ENCODE measurements at places on chromosomes 2 and 18.

- DNase-seq: no peak
Observed at GRCh38 chr2:172065111-172065510, 20.2 kb upstream of the DLX1 start.

- DNase-seq: no peak
Observed at GRCh38 chr2:114068438-114068837, 178.5 kb downstream of the ACTR3 start.

GRCh38 chr2:216773072-216773471 lies 77.7 kb upstream of the IGFBP5 start:
- peak; percentile 46 for DNase-seq

- DNase-seq: no peak
Observed at GRCh38 chr2:241351640-241352031, 4.4 kb upstream of the FARP2 start.

- peak; percentile 2 for DNase-seq
Observed at GRCh38 chr2:19021100-19021476, 337.3 kb downstream of the OSR1 start.

- DNase-seq: no peak
Observed at GRCh38 chr18:79611040-79611681, 68.4 kb upstream of the CTDP1 start.

DNA sequence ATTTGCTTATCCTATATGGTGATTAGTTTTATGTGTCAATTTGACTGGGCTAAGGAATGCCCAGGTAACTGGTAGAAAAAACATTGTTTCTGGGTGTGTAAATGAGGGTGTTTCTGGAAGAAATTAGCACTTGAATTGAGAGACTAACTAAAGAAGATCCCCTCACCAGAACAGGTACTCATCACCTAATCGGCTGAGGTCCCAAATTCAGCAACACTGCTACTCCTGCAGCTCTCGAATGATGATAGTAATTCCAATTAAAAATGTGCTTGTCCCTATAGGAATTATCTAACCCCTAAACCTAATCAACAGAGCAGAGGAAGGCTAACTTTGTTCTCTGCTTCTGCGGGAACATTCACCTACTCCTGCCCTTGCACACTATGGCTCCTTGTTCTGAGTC lies 464.5 kb upstream of the CHST9 start:
- DNase-seq: no peak

DNA sequence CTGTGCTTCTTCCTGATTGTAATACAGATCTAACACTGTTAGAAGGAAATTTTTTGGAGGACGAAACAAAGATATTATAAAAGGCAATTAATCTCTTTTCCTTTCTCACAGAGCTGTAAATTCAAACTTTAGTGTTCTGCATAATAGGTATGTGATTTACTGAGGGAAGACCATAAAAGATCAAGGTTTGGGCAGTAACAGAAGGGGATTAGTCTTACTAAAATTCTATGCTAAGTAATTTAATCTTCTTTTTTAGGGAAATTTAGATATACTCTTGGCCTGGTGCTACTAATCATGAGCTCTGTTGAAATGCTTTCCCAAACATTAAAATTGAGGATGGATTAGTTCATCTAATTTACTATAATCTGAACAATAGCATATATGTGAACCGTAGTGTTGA lies 8.8 kb upstream of the QPCT start:
- no peak for DNase-seq

DNA sequence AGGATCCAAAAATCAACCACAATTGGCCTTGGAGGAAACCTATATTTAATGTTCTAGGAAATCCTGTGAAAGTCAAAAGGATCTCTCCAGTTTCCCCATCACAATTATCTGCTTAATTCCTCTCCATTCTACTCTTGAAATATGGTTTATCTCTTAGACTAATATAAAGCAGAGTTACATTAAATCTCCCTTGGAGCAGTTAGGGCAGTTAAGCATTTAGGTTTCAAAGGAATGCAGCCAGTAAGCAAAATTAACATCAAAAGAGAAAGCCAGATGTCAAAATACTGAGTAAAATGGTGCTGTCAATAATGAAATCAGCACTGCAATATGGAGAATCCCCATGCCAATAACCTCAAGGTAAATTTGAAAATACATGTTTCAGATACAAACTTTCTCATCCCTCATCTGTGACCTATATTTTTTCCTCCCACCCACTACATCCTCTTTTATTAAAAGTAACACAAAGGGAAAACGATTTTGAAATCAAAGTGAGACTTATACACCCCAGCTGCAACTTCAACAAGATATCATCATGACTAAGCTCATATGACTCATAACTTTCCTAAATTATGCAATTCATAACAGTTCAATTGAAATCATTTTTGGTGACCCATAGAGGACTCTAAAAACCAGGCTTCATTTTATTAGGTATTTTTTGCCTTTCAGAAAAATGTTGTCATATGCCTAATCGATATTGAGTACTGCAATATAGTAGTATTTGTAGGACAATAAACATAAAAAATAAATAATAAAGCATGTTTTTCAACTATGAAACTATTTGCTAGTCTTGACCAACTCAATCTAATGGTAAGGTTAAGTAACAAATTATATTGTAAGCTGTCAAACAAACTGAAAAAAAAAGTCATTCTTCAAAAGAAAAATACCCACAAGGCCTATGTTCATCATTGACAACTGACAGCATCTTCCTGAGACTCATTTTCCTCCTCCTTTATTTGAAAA lies 3.1 kb downstream of the ADAM17 start:
- no peak for DNase-seq

DNA sequence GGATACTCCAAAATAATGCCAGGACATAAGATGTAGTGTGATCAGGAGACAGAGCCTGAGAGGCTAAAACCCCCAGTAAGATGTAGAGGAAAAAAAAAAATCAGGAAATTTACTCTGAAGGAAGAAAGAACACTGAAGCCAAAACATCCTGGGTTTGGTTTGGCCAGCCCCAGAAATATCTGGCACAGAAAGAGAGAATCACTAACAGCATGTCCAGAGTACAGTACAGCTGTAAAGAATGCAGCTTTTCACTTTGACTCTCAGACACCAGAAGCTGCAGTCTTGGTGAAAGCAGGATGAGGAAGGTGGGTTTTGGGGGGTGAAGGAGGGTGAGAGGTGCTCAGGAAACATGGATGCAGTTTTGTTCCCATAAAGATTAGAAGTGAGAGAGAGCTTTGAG lies 1577.7 kb upstream of the ACVR2A start:
- no peak for DNase-seq

DNA sequence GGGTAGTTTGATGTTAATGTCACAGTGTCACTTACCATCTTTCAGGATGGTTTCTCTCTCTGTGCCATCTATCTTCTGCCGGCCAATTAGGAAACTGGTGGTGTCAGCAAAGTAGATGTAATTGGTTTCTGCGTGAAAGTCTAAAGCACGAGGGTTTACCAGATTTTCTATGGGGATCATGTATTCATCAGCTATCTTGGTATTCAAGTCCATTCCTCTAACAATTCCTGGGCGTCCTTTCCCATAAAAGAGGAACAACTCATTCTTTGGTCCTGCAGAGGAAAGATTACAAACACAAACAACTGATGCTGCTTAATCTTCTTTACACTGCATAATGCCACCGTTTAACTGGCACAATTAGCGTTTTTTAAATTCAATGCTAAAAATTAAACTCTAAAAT lies 1081.9 kb downstream of the LRP1B start:
- no peak for DNase-seq

- DNase-seq: no peak
Observed at GRCh38 chr18:13418013-13418710, 199.6 kb downstream of the LDLRAD4 start.

GRCh38 chr18:30743033-30743432 lies 299.5 kb downstream of the DSC3 start:
- DNase-seq: no peak

DNA sequence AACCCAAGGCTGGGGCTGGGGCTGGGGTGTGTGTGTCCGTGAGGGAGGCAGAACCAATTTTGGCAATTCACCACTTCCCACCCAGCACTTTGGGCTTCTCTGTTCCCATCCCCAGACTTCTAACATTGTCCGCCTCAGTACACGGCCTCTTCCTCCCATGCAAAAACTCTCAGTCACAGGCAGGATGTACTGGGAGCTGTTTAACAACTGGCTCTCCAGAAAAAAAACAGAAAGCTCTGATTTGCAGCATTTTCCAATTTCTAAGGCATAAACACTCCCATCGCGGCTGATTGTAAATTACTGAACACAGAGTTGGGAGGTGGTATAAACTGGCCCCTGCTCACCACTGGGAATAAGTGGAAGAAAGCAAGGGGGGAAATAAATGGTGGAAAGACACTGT lies 73.1 kb upstream of the MAP4K3 start:
- DNase-seq: no peak

GRCh38 chr2:82811946-82812345 lies 1647.1 kb downstream of the SUCLG1 start:
- no peak for DNase-seq

GRCh38 chr2:97714084-97714949 lies 941 bp downstream of the ZAP70 start:
- no peak for DNase-seq

GRCh38 chr2:84805250-84805958 lies 75.5 kb downstream of the TRABD2A start:
- no peak for DNase-seq

DNA sequence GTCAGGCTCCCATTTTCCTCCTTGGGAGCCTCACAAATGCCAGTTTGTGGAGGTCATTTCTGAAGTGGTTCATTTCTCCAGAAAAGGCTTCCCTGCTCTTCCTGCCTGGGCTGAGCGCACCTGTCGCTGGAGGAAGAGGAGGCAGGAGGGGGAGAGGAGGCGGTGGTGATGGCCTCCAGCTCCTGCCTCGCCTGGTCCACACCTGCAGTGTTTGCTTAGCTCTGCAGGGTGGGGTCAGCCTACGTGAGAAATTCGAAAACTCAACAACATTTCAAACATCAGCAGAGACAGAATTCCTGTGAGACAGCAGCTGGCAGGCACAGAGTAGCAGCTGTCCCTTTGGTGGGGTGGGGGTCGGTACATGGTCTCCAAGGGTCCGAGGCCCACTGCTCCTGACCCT lies 7.9 kb downstream of the IMPA2 start:
- DNase-seq: no peak

GRCh38 chr2:26325851-26326250 lies 20.1 kb upstream of the SELENOI start:
- DNase-seq: no peak

DNA sequence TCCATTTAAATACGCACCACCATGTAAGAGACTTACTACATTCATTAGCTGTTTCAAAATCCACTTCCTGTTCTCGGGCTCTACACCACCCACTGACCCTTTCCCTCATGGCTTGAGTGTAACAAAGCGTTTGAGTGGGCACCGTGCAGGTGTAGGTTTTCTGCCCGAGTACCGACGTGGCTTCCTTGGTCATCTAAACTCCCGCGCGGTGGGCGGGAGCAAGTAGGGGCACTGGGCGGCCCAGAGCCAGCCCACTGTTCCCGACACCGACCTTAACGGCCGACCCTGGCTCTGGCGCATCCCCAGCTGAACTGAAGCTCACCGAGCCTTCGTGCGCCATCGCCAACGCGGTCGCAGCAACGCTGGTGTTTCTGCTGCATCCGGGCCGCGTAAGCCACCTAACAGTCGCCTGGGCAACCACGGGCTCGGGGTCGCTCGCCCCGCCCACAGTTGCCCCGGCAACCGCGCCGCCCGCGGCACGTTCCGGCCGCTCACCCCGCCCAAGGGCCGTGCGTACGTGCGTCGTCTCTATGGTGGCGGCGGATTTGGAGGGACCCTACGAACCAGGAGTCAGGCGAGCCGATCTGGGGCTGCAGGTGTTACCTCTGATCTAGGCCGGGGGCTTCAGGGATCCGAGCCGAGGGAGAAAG lies at the start of the genes C2orf81 and WDR54:
C2orf81 (minus strand) TSS at position 399 of the 650 bp plus-strand sequence; CDS start at position 340, 59 bp downstream.
WDR54 (plus strand) TSS at position 510 of the 650 bp plus-strand sequence. CDS start 424 bp downstream, outside the sequence.
- peak; percentile 85 for DNase-seq

GRCh38 chr2:196266855-196267254 lies 95.5 kb upstream of the STK17B start:
- DNase-seq: no peak

GRCh38 chr2:231258701-231259100 lies 60.3 kb downstream of the ARMC9 start:
- no peak for DNase-seq

GRCh38 chr2:128301501-128301966 lies 17.1 kb downstream of the HS6ST1 start:
- peak; percentile 67 for DNase-seq

DNA sequence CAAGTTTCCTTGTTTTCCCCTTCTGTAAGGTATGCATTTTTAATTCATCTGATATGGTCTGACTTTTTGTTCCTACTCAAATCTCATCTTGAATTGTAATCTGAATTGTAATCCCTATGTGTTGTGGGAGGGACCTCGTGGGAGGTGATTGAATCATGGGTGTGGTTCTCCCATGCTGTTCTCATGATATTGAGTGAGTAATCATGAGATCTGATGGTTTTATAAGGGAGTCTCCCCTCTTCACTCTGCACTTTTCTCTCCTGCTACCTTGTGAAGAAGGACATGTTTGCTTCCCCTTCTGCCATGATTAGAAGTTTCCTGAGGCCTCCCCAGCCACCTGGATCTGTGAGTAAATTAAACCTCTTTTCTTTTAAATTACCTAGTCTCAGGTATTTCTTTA lies 476.1 kb downstream of the LPIN1 start:
- DNase-seq: no peak
